NCI-H2171 (cell line): ENCODE measurements at places on chromosomes 1 and 21.

- DNase-seq, result no peak
Observed at GRCh38 chr1:234958066-234958705, 170.5 kb downstream of the TOMM20 start.

DNA sequence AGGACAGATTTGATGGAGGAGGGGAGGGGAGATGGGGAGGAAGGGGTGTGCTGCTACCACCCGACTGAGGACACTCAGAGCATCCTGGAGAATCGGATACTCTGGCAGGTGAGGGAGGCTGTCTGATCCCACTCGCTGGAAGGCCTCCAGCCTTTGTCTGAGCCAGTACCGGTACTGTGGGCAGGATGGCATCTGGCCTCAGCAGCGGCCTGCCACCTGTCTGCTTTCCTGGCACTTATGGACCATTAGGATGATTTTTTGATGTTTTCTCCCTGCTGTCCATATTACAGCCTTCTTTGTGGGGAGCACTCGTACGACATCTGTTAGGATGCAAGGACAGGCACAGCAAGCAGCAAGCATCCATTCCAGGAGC, 11.5 kb downstream of the ATP2B4 start:
- DNase-seq, result peak; percentile 40

GRCh38 chr1:116738673-116739370, 15.4 kb upstream of the CD2 start:
- DNase-seq, result no peak

- DNase-seq, result no peak
Observed at GRCh38 chr1:114002492-114003239, 23.4 kb downstream of the OLFML3 start.

- no peak for DNase-seq
Observed at GRCh38 chr1:204201348-204202040, 5.2 kb upstream of the KISS1 start.

GRCh38 chr1:189782295-189782694, 695.4 kb downstream of the BRINP3 start:
- DNase-seq, result peak; percentile 88

DNA sequence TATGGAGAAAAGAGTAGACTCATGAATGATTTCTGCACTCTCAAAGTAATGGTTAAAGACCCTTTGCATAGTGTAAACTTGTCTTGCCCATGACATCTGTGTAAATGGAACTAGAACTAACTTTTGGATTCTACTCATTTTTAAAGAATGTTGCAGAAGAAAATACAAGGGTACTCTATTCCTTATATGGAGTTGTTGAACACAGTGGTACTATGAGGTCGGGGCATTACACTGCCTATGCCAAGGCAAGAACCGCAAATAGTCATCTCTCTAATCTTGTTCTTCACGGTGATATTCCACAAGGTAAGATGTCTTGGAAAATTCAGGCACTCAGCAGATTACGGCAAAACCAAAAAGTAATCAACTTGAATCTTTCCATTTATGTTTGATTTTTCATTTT, 19.8 kb downstream of the CCT8 start:
- no peak for DNase-seq

GRCh38 chr1:68623700-68624099, 126.8 kb upstream of the DEPDC1 start:
- no peak for DNase-seq

- DNase-seq, result no peak
Observed at GRCh38 chr1:243420946-243421685, 165.3 kb downstream of the SDCCAG8 start.

DNA sequence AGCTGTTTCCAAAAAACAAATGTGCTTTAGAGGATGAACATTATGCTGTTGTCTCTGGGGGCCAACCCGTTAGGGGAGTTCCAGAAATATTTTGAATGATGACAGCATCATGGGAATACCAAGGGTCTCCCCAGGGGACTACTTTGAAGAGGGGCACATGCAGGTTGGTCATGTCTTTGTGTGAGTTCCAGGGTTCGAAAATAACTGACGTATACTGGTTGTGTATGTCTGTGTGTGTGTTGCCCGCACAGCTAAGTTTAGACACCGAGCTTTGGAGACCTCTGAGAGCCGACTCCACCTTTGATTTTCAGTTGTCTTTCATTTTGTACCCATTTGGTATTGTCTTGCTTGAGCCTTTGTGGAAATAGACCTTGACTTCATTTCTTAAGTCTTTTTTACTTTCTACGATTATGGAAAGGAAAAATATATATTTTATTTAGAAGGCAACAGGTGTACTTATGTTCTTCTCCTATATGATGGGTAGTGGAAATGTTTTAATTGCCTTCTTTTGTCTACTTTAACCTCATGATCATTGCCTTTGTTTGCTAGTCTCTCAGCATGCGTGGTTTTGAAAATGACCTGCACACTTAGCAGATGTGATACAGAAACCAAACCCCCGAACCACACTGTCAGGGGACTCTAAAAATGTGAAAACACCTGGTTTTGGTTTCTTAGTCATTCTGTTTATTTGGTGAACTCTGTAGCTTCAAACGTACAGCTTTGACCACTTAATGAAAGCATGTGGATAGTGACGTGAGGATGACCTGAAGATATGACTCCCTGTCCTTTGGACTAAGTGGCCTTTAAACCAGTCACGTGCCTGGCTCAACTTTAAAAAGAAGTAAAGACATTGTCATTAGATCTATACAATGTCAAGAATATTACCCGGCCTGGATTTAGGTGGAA, 56.5 kb downstream of the GALNT2 start:
- no peak for DNase-seq

DNA sequence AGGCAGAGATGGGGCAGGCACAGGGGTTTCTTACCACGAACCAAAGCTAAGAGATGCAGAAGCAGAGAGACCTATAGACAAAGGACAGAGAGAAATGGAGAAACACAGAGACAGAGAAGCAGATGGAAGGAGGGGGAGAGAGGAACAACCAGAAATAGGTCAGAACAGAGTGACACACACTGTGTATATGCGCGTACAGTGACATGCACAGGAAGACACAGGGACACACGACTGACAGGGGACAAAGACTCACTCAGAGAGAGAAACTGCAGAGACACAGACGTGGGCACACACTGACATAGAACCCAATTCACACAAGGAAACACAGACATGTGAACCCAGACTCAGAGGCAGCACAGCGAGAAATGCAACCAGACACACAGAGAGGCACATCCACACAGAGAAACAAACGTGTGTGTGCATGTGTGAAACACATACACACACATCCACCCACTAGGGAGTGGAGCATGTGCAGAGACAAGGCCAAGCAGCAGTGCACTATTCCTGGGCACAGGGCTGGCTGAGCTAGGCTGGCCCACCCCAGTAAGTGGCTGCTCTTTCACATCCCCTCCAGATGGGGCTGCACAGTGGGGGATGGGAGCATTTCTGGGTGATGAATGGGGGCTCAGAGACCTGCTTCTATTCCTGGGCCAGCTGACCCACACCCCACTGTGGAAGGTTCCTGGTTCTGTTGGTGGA, 123.4 kb upstream of the CSF3R start:
- DNase-seq, result no peak

- DNase-seq, result no peak
Observed at GRCh38 chr1:213327017-213327667, 276.1 kb downstream of the RPS6KC1 start.

DNA sequence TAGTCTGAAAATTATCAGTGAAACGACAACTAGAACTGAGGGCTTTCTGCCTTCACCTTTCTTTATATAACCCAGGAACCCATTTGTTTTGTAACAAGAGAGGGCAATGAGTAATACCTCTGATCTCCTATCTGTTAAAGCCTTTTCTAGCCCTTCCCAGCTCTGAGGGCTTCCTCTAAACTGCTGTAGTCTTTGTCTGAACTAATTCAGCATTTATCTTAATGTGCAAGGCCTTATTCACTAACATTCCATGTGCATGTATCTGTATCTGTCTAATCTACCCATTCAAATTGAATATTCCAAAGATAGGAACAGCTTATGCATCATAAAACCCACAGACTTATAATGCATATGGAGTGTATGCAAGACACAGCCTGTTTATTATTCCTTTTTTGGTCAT, 167.1 kb downstream of the LYPLAL1 start:
- no peak for DNase-seq

- DNase-seq, result peak; percentile 30
Observed at GRCh38 chr1:27057389-27057788, 44.7 kb upstream of the TENT5B start.
